PC-9 (cell line): ENCODE measurements at places on chromosomes 3 and 15. TPM values are rescaled to one million over a fixed set of nuclear protein-coding genes. Genes with fewer than 3 reads are reported as not detected.

ITPKA gene
- 5.3 and 8.3 TPM in 2 replicates for total RNA-seq

ZPLD1 gene
- not detected in 2 replicates for total RNA-seq

DNA sequence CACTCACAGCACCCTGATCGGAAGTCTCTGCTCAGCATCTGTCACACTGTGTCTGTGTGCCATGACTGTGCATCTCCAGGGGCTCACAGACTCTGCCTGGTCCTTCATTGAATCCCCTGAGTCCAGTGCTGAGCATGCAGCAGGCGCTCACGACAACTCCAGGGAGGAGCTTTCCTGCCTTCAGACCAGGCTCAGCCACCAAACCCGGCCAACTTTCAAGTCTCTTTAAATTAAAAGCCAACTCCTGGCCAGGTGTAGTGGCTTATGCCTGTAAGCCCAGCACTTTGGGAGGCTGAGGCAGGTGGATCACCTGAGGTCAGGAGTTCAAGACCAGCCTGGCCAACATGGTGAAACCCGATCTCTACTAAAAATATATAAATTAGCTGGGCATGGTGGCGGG is 24.2 kb downstream of the GRAMD2A start:
- no peak overlapping the region for H3K4me3 ChIP-seq
- no peaks in the 10 kb centered on the region for H3K27me3 ChIP-seq
- no peak for DNase-seq
- H3K36me3 ChIP-seq: no peaks in the 10 kb centered on the region

- H3K4me3 ChIP-seq: no peak overlapping the region
- H3K27ac ChIP-seq: no peak overlapping the region
- H3K36me3 ChIP-seq: 0 out of 2 replicates have a peak, but pooled peaks cover 5% of the 10 kb centered on the region
- DNase-seq: no peak
Observed at GRCh38 chr3:38354588-38355330, 8.2 kb downstream of the XYLB start.

GRCh38 chr3:130582457-130583153 is 65.6 kb downstream of the COL6A6 start:
- H3K36me3 ChIP-seq: no peaks in the 10 kb centered on the region
- H3K4me3 ChIP-seq: no peak overlapping the region
- no peak for DNase-seq
- no peak overlapping the region for H3K27ac ChIP-seq
- H3K4me1 ChIP-seq: no peaks in the 10 kb centered on the region

- no peaks in the 10 kb centered on the region for H3K36me3 ChIP-seq
- no peaks in the 10 kb centered on the region for H3K27me3 ChIP-seq
- DNase-seq: no peak
- H3K4me1 ChIP-seq: no peaks in the 10 kb centered on the region
Observed at GRCh38 chr3:115081444-115081843, 65.6 kb downstream of the ZBTB20 start.

- H3K4me1 ChIP-seq: no peaks in the 10 kb centered on the region
- H3K27me3 ChIP-seq: no peaks in the 10 kb centered on the region
- no peak overlapping the region for H3K27ac ChIP-seq
Observed at GRCh38 chr3:117035745-117036144, 326.2 kb downstream of the TUSC7 start.

DNA sequence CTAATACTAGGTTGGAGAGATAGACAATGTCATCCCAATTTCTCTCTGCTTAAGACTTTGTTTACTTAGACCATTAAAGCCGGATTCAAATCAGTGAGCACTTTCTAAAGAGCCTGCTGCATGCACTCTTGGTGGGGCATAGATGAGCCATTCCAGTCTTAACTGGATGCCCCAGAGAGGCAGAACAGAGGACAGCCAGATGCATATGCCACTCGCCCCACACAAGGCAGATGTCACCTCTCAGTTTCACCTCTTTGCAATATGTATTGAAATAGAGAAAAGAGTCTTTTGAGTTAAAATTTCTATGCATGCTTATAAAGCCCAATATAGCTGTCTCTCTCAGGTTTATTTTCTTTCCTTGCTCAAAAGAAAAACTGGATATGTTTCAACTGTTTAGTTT is 89.5 kb downstream of the LARS2 start:
- no peaks in the 10 kb centered on the region for H3K27me3 ChIP-seq
- no peak overlapping the region for H3K27ac ChIP-seq
- peaks cover 27% of the 10 kb centered on the region for H3K4me1 ChIP-seq
- H3K4me3 ChIP-seq: no peak overlapping the region

DNA sequence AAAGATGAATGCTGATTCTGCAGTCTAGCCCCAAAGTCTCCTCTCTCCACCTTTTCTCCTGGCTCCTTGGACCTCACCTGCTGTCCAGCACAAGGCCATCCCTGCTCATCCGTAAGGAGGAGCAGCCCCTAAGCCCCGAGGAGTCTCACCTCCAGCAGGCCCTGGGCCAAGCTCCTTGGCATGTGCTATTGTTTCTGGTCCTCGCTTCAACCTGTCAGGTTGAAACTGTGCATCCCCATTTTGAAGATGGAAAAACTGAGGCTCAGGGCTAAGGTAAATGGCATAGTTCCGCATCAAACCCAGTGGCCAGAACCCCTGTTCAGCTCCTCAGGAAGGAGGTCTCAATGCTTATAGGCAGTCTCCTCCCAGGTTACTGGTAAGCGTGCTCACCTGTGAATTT is 26.1 kb downstream of the CHDH start:
- H3K4me1 ChIP-seq: no peaks in the 10 kb centered on the region
- H3K27me3 ChIP-seq: peaks cover 72% of the 10 kb centered on the region
- no peak overlapping the region for H3K27ac ChIP-seq
- H3K4me3 ChIP-seq: no peak overlapping the region
